ENCODE measurements at places on chromosomes 5 and 9. TPM values are rescaled to one million over a fixed set of nuclear protein-coding genes. Genes with fewer than 3 reads are reported as not detected.

GRCh38 chr9:98856982-98857381, 49.5 kb downstream of the GALNT12 start:
- H3K36me3 ChIP-seq = no peaks in the 10 kb centered on the region
- H3K27ac ChIP-seq = no peak overlapping the region
- H3K4me1 ChIP-seq = peaks cover 1% of the 10 kb centered on the region
- no peak overlapping the region for H3K4me3 ChIP-seq
- DNase-seq = no peak

DNA sequence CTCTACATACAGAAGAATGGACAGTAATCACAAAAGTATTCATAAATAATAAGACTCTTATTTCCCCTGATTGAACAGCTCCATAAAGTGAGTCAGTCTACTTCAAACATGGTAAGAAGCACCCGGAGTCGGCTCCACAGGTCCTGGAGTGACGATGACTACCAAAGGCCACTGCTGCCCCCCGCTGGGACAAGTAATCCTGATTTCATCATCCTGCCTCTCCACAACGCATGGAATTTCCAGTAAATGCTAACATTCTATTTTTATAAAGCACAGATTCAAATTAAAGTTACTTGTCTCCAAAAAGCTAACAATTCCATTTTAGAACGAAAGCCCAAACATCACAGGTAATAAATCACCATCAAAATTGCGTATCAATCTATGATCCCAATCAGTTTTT, 16.2 kb downstream of the ATPSCKMT start:
- H3K36me3 ChIP-seq = peaks cover 29% of the 10 kb centered on the region
- H3K27ac ChIP-seq = no peak overlapping the region
- no peak for DNase-seq
- no peaks in the 10 kb centered on the region for H3K27me3 ChIP-seq
- H3K4me1 ChIP-seq = no peaks in the 10 kb centered on the region
- H3K4me3 ChIP-seq = no peak overlapping the region

GRCh38 chr9:12903316-12903715, 128.5 kb downstream of the LURAP1L start:
- no peaks in the 10 kb centered on the region for H3K4me1 ChIP-seq
- no peaks in the 10 kb centered on the region for H3K36me3 ChIP-seq
- H3K4me3 ChIP-seq = no peak overlapping the region
- no peaks in the 10 kb centered on the region for H3K27me3 ChIP-seq

DNA sequence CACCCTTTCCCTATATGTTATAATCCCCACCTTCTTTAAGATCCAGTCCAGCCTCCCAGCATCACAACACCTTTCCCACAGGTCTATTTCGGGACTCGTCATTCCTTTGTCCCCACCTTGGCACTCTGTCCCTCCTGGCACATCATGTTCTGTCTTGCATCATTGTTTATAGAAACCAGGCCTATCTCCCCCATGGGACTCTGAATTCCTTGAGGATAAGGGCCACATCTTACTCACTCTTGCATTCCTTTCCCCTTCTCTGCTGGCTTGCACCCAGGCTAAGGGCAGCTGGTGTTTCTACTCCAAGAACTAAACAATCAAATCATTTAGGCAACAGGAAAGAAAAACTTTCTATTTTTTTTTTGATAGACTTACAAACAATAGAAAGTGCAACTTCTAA, 205.7 kb downstream of the AGTPBP1 start:
- H3K27me3 ChIP-seq = no peaks in the 10 kb centered on the region
- no peaks in the 10 kb centered on the region for H3K36me3 ChIP-seq
- no peaks in the 10 kb centered on the region for H3K4me1 ChIP-seq

SV2C gene
- total RNA-seq = 0.07 TPM

TAF11L6 gene
- total RNA-seq = not detected

All from activated CD8-positive, alpha-beta T cell treated with anti-CD3 and anti-CD28 coated beads for 36 hours (primary cell).